ENCODE measurements at places on chromosomes 6 and 20.

- no peak for DNase-seq
Observed at GRCh38 chr6:27791182-27791943, 120.8 kb downstream of the OR2B2 start.

DNA sequence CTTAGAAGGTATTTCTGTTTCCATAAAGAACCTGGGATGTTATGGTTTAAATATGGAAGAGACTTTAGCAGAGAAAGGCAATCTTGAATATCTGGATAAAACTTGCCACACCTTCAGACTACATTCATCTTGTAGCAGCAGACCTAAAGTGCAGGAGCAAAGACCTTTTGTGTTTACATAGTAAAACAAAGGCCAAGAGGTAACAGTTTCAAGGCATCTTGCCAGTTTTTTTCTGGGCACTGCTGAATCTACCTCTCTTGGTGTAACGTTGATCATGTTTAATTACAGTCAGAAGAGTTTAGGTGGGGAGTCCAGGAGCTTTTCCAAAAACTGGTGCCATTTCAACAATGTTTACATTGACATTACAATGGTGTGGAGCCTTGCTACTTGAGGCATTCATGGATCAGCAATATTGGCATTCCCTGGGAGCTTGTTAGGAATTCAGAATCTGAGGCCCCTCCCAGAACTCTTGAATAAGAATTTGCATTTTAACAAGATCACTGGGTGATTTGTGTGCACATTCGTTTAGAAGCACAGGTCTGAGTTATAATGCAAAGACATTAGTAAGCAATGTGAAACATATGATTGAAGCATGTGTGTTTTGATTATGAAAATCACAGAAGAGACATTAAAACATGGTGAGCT, 94.5 kb downstream of the F13A1 start:
- DNase-seq, result no peak

DNA sequence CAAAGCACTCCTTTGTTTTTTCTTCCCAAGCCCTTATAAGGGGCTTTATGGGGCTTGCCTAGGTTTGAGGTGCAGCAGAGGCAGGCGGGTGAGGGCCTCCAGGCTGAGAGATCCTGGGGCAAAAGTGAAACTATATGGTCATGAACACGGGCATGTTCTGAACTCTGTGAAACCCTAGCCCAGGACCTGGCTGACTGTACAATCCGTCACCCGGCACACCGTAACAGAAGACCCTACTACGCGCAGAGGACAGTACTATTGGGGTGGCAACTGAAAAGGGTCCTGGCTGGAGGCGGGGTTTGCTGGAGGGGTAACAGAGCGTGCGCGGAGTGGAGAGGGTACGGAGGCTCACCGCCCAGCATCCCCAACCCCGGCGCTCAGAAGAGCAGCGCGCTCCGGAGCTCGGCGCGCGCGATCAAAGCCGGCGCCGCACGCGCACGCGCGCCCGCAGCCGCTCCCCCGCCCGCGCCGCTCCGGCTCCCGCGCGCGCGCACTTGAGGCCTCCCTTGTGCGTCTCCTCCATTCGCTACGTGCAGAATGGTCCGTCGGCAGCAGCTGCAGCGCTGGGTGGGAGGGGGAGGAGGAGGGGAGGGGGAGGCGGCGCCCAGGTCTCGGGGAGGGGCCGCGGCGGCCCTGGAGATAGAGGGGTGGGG, 54.2 kb downstream of the MRPL14 start:
- peak; percentile 25 for DNase-seq

GRCh38 chr20:50056951-50057713, 55.8 kb downstream of the UBE2V1 start:
- no peak for DNase-seq

GRCh38 chr6:11682561-11682975, 96.0 kb downstream of the ADTRP start:
- DNase-seq, result no peak

DNA sequence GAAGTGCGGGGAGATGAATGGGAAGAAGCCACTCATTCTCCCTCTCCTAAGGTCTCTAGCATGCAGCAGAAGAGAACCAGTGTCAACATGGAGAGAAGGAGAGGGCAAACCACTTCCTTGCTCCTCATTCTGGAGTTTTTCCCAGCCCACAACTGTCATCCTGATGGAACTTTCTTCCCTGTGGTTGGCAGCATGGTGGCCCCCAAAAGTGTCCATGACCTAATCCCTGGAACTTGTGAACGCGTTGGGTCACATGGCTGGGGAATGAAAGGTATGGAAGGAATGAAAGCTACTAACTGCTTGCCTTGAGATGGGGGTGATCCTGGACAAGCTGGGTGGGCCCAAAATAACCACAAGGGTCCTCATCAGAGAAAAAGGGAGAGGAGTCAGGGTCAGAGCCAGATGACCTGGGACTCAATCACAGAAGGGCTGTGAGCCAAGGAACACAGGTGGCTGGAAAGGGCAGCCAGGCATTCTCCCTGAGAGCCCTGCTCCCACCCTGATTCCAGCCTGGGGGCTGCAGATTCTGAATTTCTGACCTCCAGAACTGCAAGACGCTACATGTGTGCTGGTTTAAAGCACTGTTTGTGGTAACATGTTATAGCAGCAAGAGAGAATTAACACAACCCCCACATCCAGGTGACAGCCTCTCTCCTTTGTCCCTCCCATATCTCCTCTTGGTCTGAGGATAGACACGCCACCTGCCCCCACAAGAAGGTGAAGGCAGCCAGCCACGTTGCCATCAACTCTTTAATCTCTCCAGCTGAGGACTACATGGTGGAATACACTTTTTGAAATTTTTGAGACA, 63.2 kb downstream of the PYGB start:
- no peak for DNase-seq

- no peak for DNase-seq
Observed at GRCh38 chr6:37982317-37982716, 162.8 kb downstream of the ZFAND3 start.

- DNase-seq, result no peak
Observed at GRCh38 chr6:142857233-142857761, 87.7 kb downstream of the HIVEP2 start.

All from stimulated activated CD8-positive, alpha-beta memory T cell treated with anti-CD3 and anti-CD28 coated beads, Interleukin-4, amount 100 ng/mL, for 1 hour (primary cell).